ENCODE measurements at places on chromosomes 11 and 22.

GRCh38 chr11:35563484-35564244, 38.2 kb upstream of the PAMR1 start:
- DNase-seq, result no peak

- no peak for DNase-seq
Measured at GRCh38 chr11:84496122-84496521, 1131.0 kb downstream of the DLG2 start.

DNA sequence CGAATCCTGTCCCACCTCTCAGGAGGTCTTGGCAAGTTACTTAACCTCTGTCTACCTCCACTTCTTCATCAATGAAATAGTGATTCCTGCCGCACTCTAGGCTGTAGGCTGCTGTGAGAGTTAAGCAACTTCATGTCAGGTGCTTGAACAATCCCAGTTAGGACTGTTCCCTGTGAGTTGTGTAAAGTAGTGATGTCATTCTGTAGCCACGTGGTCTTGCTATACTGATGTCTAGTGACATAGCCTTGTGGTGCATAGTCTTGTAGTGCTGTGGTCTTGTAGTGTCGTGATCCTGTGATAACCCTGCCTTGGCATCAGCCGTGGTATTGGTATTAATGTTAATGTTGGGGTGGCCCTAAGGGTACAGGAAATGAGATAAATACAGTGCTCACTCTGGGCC, 30.3 kb upstream of the PRR5 start:
- peak; percentile 37 for DNase-seq

DNA sequence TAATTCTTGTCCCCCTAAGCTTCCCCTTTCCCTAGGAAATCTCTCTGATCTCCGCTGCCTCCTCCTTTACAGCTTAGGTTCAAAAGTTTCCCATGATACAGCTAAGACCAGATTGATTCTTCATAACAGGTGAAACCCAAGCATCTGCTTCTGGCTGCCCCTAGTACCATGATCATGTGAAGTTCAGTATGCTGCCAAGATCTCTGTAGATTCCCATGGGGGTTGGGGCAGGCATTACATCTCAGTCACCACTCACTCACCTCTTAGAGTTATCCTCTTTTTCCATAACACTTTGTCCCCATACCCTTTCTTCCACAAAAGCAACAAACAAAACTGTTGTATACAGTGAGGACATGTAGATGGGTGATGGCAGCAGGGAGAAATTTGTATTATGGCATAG, 44.0 kb downstream of the RRP8 start:
- no peak for DNase-seq

- DNase-seq, result no peak
Measured at GRCh38 chr11:22666325-22666687, at the start of gene GAS2. GAS2 (plus strand) TSS chr11:22666611; CDS start chr11:22674870, 8,259 bp downstream.

DNA sequence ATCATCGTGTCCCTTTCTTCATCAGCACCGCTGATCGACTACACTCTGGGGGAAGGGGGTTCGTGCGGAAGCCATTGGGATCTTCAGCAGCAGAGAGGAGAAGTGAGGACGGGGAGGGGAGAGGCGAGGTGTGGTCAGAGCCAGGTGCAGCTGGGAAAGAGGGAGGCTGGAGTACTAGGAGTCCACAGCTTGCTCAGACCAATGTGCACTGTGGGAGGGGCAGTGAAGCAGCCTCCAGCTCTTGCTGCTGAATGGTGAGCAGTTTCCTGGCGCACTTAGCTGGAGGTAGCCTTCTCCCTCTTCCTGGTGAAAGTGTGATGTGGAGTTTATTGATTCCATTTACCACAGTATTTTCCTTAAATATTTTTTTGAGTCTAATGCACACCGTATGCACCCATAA, 99.0 kb upstream of the NECTIN1 start:
- no peak for DNase-seq

- no peak for DNase-seq
Measured at GRCh38 chr11:86809561-86809960, 9.2 kb downstream of the PRSS23 start.

GRCh38 chr11:15730995-15731385, 616.3 kb downstream of the INSC start:
- no peak for DNase-seq

DNA sequence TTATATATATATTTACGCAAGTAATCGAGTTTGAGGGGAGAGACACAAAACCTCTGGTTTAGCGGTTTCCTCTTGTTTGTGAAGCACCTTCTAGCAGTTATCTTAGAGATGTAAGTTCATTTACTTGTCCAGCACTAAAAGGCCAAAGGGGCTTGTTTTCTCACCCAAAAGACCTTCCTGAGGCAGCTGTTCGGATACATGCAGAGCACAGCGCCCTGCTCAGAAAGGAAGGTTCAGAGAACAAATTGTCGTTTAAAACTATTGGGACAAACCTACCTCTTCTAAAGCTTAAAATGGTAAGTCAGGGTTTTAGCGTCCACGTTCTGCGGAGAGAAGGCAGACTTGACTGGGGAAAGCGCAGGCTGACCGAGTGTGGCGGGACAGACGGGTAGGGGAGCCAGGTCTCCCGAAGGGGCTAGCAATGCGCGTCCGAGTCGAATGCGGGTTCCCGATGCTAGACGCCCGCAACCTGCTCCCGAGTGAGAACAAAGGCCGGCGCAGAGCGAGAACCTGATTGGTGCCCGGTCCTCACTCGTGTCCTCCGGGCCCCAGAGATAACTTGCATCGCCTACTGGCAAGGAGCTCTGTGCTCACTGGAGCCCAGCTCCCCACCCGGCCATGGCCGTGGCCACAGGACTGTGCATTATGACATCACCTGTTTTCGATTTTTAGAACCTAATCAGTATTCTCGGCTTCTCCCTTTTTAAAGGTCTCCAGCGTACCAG, 1.0 kb upstream of the SESN3 start:
- DNase-seq, result peak; percentile 76

- DNase-seq, result peak; percentile 76
Measured at GRCh38 chr22:46739094-46739870, 1.2 kb upstream of the CERK start.

DNA sequence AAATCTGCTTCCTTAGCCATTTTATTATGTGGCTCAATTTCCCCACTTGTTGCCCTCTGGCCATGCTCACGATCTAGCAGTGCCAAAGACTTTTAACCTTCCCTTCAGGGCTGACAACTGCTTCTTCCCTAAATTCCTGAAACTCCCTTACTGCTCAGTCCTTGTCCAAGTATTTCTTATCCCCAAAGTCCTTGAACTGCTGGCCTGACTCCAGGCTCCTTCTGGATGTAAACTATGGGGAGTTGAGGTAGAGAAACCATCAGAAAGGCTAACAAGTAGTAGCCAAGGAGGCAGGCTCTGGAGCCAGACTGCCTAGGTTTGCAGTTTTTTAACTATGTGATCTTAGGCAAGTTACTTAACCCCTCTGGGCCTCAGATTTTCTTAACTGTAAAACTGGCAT, 258.7 kb upstream of the CCDC90B start:
- no peak for DNase-seq

GRCh38 chr11:104956528-104956927, 11.8 kb downstream of the CASP4 start:
- DNase-seq, result no peak

DNA sequence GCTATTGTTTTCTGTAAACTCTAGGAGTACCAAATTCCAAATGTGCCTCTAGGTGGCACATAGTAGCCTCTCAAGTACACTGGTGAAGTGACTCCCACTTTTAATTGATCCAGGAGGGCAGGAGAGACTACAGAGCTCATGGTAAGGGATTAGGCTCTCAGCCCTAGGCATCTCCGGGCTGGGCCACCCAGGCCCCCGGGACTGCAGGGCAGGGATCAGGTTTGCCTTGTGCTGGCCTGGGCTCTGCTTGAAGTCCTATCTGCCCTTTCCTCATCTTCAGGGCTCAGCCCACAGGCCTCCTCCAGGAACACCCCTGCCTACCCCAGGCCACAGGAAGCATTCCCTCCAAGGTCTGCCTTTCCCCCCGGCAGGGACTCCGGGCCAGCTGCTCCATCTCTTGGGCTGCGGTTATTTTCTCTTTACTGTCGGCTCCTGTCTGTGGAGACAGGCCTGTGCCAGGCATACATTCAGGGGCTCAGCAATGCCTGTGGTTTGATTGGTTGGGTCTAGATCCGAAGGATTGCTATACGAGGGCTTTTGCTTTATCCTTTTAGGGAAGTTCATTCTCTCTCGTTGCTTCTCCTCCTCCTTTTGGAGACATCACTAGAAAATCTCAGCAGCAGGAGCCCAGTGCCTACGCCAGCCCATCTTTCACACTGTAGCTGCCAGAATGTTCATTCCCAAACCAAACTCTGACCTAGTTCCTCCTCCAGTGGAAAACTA, 32.8 kb downstream of the PARVA start:
- no peak for DNase-seq

DNA sequence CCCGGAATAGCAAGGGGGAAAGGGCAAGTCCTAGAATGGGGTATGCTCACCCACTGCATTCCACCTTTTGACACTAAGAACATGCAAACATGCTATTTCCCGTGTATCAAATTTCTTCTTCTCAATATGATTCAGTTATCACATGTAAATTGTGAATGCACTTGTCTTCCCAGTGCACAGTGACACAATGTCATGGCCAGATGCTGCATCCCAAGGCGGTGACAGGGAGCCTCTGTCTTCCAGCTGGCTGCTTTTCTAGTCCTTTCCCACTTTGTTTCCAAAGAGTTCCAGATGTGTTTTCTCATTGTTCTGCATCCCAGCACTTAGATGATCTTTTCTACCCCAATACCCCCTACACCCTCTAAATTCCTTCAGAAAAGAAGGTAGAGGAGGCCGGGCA, 12.4 kb downstream of the SLC25A18 start:
- no peak for DNase-seq

GRCh38 chr11:116471608-116472256, 301.1 kb downstream of the BUD13 start:
- no peak for DNase-seq

DNA sequence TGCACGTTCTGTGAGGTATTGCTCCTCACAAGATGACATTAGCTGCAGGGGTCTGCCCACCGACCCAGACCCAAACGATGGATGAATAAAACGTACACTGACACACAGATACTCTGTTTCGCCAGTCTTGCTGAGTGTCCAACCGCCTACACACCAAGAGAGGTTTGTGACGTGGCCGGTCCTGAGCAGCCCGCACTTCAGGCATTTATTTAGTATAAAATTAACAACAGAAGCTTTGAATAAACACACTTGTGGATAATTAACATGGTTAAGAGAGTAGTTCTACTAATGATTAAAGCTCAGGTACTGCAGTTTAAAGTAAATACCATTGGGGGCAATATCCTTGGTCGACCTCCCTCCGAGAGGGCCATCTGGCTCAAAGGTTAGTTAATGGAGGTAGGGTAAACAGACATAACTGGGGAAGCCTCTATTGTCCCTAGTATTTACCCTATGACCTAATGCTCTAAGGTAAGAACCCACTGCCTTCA, 75.7 kb downstream of the CCDC83 start:
- DNase-seq, result no peak

GRCh38 chr11:72807021-72807693, 7.1 kb upstream of the ATG16L2 start:
- no peak for DNase-seq

- DNase-seq, result no peak
Measured at GRCh38 chr11:76185511-76185910, 20.8 kb downstream of the WNT11 start.

DNA sequence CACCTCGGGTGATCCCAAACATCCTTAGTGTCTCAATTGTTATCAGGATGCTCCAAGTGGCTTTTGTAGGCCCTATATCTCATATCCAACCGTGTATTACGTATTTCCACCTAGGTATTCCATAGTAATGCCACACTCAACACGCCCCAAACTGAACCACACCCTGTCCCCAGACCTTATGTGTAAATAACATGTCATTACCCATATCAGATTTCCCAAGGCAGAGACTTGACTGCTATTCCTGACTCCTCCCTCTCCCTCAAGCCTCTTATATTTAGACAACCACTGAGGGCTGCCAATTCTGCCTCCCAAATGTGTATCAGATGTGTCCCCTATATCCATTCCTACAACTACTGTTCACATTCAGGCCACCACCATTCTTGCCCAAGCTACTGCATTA, 132.8 kb upstream of the NCAM1 start:
- no peak for DNase-seq

DNA sequence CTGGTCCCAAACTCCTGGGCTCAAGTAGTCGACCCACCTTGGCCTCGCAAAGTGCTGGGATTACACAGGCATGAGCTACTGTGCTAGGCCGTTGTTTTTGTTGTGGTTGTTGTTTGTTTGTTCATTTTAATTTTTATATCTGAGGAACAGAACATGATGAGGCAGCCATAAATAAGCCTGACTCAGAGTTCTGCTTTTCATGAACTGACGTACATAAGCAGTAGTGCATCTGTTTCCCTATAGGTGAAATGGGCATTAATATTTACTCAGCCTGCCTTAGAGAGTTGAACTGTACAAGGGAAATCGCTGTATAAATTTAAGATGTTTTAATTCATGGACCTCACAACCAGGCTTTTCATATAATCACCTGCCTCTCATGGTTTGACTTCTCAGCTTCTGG, 80.5 kb downstream of the PDHX start:
- no peak for DNase-seq

- DNase-seq, result no peak
Measured at GRCh38 chr22:28983190-28983589, 78.4 kb downstream of the C22orf31 start.

DNA sequence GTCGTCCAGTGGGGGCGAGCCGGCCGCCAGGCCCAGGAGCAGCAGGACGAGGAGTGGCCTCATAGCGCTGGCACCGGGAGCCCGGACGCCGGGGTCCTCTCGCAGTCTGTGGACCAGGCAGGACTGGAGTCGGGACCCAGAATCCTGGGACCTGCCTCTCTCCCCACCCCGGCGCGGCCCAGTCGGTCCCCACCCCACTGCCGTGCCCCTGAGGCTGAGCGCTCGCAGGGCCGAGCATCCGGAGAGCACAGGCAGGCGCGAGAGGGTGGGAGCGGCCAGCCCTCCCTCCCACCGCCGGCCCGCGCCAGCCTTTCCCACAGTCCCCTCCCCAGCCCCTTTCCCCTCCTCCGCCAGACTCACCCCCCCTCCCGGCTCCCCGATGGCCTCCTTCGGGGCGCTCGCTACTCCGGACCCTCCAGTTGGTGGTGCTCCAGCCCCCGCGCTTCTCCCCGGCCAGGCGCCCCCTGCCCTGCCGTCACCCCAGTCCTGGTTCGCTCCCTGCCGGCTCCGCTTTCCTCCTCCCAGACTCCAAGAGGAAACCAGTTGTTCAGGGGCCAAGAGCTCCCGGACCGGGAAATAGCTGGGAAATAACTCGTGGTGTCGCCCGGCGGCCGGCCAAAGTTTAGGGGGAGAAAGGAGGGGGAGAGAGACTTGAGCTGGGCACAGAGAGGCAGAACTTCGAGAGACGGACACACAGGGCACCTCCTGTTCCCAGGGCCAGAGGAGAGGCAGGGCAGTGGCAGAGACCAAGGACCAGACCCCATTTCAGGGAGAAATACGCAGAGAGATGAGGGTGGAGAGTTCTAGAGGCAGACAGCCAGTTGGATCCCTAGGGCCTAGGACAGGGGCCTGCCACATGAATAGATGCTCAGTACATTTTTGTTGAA, at the start of gene C1QTNF5:
Gene C1QTNF5, minus strand, starts transcription at position 549 of the 887 bp plus-strand sequence. Its CDS starts 486 bp downstream, at position 63.
- DNase-seq, result no peak

- DNase-seq, result no peak
Measured at GRCh38 chr11:119932828-119933562, 204.0 kb upstream of the NECTIN1 start.

GRCh38 chr11:124538019-124538418, 5.4 kb downstream of the OR8B12 start:
- no peak for DNase-seq
